Stimulated activated CD8-positive, alpha-beta memory T cell treated with anti-CD3 and anti-CD28 coated beads, Interleukin-12 subunit alpha, Interleukin-12 subunit beta, amount 100 ng/mL, for 4 hours (primary cell): ENCODE measurements at places on chromosomes 6 and 20.

- no peak for DNase-seq
Measured at GRCh38 chr6:93293872-93294271, 125.5 kb downstream of the EPHA7 start.

GRCh38 chr6:134961366-134961765 lies 11.5 kb upstream of the ALDH8A1 start:
- no peak for DNase-seq

DNA sequence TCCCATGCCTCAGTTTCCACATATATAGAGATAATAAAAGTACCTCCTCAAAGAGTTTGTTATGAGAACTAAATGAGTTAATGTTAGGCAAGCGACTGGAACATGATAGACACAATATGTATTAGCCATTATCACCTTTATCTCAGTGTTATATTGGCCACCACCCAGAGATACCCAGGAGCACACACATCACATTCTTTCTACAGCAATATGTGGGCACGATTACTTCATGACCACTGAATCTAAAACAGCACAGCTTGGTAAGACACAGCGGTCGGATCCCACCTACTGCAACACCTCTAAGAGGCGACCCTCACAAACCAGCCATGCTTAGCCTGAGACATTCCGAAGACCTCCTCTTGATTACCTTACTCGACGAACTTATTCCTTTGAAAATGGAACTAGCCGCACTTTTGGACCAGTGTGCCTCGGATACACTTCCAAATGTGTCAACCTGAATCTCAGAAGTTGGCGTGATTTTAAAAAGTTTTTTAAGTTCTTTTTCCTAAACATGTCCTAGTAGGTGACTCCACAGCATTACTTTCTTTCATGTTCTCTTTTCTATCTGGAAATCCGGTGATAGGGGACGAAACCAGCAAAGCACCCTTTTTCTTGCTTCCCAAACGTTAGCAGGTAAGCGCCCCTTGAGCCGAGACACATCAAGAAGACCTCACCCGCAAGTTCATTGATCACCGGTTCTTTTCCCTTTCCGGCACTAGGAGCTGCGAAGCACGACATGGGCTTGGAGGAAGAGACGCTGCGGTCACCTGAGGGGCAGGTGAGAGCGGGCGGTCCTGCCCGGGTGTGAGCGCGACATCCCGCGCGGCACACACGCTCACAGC lies 923 bp downstream of the GMDS start:
- DNase-seq = no peak

- DNase-seq = no peak
Measured at GRCh38 chr6:79872303-79872702, 75.0 kb downstream of the ELOVL4 start.
